ENCODE measurements at places on chromosomes 1 and 21.

DNA sequence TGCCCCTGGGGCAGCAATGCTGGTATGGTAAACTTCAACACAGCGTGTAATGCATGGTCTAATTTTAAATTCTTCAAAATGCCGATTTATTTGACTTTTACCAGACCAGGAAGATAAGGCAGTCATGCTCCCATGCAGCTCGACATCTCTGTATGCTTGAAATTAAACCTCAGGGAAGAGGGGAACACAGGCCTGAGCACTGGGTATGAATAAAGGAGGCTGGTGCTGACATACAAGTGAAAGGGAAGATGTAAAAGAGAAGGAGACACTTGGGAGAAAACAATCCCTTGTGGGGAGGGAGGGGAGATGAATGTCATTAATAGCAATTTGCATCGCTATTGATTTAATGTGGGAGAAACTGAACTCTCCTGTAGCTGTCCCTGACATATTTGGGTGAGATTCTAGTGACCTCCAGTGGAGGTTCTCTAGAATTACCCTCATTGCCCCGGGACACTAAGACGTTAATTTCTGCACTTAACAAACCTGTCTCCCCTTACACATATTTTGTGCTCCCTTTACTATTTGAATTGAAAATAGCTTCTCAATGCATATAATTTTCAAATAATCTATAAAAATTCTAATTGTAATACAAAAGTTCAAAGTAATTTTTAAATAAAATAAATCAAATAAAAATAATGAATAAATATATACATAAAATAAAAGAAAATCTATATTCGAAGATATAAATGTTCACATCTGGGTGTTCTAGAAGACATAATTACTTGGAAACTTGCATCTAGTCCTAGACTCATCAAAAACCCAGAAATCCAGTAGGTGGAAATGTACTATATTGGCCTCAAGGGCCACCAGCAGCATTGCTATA, 283.1 kb downstream of the LMX1A start:
- DNase-seq: no peak

DNA sequence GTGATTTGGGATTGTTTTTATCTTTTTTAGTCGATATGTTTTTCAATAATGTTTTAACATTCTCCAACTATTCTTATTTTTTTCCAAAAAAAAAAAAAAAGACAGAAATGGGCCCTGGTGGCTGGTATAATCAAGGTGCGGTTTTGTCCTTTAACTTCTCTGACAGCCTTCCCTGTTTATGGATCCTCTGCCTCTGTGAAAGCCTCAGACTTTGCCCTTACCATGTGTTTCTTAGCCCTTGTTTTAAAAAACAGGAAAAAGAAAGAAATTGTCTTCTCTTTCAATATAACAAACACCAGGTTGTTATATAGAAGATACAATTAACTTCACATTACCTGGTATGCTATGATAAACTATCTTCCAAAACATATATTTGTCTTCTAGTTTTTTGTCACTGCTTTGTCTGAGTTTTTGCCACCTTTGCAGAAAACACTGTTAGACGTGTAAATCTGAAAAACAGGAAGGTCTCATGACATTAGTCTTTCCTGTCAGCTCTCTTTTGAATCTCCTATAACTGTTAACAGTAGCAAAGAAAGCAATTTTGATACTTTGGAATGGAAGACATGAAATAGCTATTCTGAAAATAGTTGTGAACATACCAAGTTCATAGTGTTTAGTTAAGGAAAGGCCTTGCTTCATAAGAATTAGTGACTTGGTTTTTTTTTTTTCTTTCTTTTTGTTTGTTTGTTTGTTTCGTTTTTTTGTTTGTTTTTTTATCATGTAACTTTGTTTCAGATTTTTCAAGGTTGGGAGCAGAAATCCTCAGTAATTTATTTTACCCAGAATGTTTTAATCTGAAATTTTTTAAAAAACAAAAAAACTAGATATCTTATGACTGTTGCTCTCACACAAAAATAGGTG, 31.7 kb upstream of the CACYBP start:
- DNase-seq: no peak

DNA sequence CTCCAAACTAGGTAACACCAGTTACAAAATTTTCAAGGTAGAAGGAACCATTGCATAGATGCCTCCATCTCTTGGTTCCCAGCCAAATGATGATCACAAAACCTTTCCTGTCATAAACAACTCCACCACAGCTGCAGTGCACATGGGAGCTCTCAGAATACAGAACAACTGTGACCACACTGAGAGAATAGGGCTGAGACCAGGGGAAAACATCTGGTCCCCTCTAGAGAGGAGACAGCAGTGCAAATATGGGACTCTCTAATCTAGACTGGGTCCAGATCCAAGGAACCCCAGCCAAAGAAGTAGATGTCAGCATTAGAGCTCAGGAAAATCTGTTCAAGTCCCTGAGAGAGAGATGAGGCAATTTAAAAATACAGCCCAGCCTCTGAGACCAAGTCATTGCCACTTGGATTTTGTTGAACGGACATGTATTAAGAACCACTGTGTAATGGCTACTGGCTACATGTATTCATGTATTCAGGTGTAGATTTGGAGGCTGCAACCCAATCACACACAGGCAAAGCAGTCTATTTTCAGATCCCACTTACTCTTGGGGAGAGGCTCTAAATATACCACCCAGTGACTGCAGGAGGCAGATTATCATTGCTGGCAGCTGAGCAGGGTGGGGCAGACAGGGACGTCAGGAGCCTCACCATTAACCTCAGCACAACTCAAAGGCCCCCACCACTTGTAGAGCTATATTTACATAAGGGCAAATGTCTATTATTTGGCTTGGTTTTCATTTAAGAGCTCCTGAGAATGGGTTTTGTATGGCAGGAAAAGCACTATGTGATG, 7.6 kb upstream of the RXRG start:
- DNase-seq: no peak

DNA sequence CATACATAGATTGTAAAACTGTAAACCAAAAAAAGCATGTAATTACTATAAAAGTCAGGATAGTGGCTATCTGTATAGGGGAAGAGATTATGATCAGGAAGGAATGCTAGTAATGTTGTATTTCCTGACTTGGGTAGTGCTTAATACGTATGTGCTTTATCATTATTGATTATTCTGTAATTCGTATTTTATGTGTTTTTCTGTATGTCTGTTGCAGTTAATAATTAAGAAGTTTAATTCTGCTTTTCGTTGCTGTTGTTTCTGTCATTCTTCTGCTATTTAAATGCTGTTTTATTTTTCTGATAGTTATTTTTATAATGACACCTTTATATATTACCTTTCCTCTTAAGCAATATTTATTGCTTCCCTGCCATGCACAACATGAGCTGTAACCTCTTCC, 29.3 kb upstream of the TRIM33 start:
- DNase-seq: no peak

GRCh38 chr1:246592695-246593094, 26.4 kb downstream of the CNST start:
- DNase-seq: no peak

GRCh38 chr1:70863239-70863638, 184.4 kb downstream of the PTGER3 start:
- no peak for DNase-seq

GRCh38 chr1:28458237-28459228, 47.3 kb upstream of the RCC1 start:
- no peak for DNase-seq
